Suppressor macrophage treated with lipopolysaccharide for 4 hours (primary cell): ENCODE measurements at places on chromosomes 12 and 14.

DNA sequence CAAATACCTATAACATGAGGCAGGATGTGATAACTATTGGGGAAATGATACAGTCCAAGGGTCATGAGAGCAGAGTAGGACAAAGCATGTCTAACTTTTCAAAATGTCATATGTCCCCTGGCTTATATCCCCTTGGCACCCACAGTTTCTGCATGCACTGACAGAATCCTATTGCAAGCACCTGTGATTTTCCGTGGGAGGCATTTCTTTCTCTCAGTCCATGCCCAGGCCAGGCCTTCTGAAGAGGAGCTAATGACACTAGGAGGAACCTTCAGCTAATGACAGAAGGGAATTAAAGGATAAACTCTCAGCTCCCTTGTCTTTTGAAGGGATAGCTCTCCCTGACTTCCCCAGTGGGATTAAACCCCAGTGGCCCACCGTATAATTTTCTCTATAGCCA, 249.2 kb downstream of the TTC6 start:
- DNase-seq, result no peak

- DNase-seq, result no peak
These were observed 37.8 kb downstream of the ARF6 start for GRCh38 chr14:49930720-49931119.

DNA sequence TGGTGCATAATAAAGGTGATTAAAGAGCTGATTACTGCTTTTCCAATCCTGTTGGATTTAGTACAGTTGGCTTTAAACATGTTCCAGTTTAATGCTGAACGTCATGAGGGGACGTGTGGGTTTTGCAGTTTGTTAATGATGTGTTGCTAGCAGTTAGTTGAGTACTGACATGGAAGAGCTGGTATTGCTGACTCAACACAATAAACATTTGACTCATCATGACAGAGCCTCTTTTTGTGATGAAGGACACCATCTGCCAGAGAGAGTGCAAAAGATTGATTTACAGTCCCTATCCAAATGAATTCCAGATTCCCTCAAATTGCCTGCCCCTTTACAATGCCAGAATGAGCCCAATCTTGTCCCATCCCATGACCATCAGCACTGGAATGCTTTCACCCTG, 346.2 kb upstream of the PRICKLE1 start:
- no peak for DNase-seq

DNA sequence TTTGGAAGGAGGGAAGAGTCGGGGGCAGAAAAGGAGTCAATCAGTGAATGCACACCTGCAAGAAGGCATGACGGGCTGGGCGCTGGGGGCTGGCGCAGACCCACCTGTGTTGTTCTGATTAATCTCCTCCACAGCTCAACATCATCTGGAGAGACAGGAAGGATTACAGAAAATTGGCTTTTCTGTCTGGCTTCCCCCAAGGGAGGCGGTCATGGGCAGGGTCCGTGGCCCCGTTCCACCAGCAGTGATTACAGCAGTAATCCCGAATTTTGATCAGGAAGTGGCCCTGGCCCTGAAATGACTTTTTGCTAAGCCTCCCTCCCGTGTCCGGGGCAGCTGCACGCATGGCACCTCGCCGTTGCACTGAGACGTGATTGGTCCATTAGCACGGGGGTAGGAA, 24.4 kb upstream of the GALNT9 start:
- no peak for DNase-seq

- no peak for DNase-seq
These were observed 1510.3 kb upstream of the SEL1L start for GRCh38 chr14:83044001-83044400.

- DNase-seq, result no peak
These were observed 16.0 kb upstream of the SELPLG start for GRCh38 chr12:108649669-108650068.

DNA sequence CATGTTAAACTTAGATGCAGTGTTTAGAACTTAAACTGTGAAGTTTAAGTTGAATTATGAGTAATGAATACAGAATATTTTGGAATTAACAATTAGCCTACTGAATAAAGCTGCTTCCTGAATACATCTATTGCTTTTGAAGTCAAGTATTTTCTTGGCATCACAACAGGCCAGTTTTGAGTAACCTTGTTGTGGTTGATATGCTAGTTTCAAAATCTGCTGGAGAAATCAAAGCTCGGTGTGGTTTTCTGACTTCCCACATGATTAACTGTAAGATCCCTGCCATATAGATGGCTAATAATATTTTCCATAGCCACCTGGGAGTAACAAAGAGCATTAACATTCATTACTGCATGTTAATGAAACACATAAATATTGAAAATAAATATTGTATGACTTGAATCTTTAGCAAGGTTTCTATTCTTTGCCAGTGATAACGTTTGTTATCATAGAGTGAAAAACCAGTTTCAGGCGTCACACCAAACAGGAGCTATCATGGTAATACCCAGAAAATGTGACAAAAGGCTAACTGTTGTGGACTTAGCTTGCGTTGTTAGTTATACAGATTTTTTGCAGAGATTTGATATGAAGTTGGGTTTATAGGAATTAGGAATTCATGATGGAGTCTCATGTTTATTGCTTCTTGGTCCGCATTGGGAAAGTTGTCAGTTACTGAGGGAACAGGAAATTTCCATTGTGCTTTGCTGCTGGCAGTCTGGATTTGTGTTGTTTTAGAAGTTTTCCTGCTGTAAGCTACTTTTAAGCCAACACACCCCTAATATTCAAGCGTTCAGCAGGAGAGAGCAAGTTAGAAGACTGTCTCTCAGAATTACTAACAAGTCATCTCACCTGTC, 32.1 kb downstream of the PPFIBP1 start:
- DNase-seq, result peak; percentile 37

- DNase-seq, result no peak
These were observed 202.5 kb downstream of the CALM1 start for GRCh38 chr14:90599339-90599738.

GRCh38 chr14:70601162-70601561, 707 bp upstream of the MED6 start:
- no peak for DNase-seq

DNA sequence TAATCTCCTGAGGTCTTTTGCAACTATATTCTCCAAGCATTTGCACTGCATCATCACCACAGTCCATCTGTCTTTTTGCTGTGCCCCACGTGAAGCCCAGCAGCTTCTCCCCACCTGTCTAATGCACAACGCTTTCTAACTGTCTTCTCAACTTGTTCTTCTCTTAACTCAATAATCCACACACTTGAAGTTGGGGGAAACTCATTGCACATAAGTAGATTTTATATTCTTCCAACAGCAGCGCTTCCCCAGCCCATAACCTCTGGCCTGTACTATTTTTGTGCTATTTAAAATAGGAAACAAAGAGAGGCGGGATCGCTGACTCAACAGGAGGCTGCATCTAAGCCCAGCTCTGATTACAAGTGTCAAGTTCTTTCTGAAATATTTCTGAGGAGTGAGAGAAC, 226.7 kb downstream of the GXYLT1 start:
- peak; percentile 12 for DNase-seq

DNA sequence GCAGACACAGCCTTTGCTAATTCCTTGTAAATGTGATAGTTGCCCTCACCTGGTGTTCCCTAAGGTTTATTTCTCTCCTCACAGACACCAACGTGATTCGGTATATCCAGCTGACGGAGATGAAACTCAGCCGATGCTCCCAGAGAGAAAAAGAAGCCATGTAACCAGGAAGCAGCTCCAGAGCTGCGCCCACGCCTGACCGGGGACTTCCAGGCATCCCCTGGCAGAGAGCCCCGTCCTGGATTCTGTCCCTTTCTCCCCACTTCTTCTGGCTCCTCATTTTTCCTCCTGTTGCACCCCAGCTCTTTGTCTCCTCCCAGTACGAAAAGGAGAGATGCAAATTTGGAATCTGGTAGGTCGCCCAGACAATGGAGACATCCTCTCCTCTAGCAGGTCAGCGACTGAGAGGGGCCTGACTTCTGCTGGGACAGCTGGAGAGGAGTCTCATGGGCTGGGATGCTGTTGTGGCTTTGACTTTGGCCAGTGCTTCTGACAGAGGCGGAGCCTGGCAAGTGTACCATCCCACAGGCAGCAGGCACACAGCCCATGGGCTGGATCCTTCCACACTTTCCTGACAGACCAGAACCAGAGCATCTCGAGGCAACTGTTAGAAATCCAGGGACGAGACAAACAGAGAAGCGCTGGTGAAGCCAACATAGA, 29.4 kb downstream of the TTC9 start:
- DNase-seq, result no peak

- no peak for DNase-seq
These were observed 47.2 kb downstream of the PUS7L start for GRCh38 chr12:43711348-43711747.

- DNase-seq, result no peak
These were observed 17.8 kb downstream of the FBXW8 start for GRCh38 chr12:116928504-116928903.

- DNase-seq, result no peak
These were observed 89.4 kb downstream of the GALNT9 start for GRCh38 chr12:132239796-132240668.

DNA sequence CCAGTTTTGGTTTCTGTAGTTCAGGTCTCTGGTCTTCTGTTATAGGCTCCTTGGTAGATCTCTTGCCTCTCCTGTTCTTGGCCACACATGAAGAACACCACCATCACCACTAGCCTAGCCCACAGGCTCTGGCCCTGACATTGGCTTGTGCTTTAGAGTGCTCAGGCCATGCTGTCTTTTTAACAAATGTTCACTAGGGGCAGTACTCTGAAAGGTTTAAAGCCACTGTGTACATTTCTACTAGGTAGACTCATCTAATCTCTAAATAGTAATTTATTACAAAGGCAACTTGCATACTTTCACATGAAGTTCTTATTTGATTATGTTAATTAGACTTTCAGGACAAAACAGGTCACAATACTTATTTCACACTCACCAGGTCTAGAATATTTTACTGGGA, 38.3 kb downstream of the PDE6H start:
- no peak for DNase-seq

GRCh38 chr12:52181746-52182145, 10.1 kb downstream of the KRT80 start:
- DNase-seq, result no peak

DNA sequence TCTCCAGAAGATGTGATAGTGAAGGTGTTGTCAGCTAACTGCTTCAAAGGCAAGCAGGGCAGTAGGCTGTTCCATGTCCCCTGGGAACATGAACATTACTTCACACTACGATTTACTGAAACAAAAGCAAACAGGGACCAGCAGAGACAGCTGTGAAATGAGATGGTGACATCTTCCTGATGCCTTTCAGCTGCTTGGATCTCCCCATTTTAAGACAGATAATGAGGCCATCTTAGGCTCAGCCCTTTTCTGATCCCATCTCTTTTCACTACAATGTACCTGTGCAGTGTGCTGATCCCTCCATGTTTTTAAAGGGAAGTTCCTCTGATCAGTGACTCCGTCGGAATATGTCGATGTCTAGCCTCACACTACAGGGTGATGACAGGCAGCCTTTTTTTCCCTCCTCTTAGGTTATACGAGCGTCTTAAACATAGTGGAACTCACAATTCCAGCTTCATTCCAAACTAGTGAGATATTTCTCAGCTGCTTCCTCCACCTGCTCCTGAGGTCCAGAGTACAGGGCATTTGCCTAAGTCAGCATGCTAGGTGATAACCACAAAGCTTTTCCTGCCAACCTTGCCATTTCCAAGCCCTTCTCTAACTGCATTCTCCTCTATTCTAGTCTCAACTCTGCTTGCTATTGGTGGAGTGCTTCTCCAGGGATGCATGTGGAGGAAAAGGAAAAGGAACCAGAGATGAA, 87.6 kb upstream of the EGLN3 start:
- DNase-seq, result no peak

- peak; percentile 89 for DNase-seq
These were observed 850 bp upstream of the ZNF385A start for GRCh38 chr12:54385251-54385914.

GRCh38 chr14:77065851-77066577, 32.0 kb upstream of the CIPC start:
- DNase-seq, result no peak
